Stimulated activated CD4-positive, alpha-beta T cell treated with anti-CD3 and anti-CD28 coated beads, Interleukin-1b, Interleukin-23, amount 100 ng/mL, for 1 hour (primary cell): ENCODE measurements at places on chromosomes 12 and 14.

DNA sequence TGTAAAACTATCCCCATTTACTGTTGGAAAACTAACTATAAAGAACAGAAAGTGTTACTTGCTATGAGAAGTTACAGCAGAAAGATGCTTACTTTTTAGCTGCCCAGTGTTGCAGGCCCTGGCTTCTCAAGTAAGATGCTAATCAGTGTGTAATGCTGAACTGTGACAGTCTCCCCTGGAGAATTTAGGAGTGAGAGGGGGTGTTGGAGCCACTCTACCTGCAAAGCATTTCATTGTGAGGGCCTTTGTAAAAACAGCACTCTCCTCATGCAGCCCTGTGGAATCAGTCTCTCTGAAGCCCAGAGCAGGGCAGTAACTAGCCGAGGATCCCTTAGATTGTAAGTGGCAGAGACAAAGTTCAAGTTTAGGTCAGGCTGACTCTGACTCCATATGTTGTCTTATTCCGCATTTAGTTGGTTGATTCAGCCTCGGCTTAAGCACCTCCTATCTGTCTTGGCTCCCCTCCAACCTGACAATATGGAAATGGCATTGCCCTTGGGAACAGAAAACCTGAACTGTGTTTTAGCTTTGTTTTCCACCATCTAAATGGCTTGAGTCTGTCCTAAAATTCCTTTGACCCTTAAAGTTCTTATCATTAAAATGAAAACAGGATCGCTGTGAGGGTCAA is 141.3 kb downstream of the PRKCH start:
- DNase-seq: no peak

- DNase-seq: no peak
Measured at GRCh38 chr14:103545915-103546651, 16.4 kb downstream of the BAG5 start.

GRCh38 chr14:100416081-100416680 is 93.0 kb downstream of the SLC25A47 start:
- no peak for DNase-seq

GRCh38 chr14:48382961-48383360 is 707.6 kb upstream of the MDGA2 start:
- DNase-seq: no peak

- DNase-seq: no peak
Measured at GRCh38 chr12:122059203-122059960, 19.2 kb upstream of the MLXIP start.

DNA sequence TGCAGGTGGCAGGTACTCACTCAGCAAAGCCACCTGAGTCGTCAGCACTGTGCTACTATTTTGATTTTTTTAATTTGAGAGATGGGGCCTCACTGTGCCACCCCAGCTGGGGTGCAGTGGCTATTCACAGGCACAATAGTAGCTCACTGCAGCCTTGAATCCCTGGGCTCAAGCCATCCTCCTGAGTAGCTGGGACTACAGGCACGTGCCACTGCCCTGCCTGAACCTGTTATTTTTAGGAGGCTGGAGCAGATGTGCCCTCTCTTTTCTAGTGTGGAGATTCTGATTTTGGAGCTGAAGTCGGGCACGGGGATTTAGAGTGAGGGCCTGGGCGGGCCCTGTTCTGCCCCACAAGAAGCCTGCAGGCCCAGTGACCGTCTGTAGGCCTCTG is 17.3 kb downstream of the SLC25A47 start:
- DNase-seq: no peak
